ENCODE measurements at places on chromosomes 11 and 22.

- DNase-seq: peak; percentile 53
Measured at GRCh38 chr11:11748706-11749365, 92.9 kb upstream of the USP47 start.

DNA sequence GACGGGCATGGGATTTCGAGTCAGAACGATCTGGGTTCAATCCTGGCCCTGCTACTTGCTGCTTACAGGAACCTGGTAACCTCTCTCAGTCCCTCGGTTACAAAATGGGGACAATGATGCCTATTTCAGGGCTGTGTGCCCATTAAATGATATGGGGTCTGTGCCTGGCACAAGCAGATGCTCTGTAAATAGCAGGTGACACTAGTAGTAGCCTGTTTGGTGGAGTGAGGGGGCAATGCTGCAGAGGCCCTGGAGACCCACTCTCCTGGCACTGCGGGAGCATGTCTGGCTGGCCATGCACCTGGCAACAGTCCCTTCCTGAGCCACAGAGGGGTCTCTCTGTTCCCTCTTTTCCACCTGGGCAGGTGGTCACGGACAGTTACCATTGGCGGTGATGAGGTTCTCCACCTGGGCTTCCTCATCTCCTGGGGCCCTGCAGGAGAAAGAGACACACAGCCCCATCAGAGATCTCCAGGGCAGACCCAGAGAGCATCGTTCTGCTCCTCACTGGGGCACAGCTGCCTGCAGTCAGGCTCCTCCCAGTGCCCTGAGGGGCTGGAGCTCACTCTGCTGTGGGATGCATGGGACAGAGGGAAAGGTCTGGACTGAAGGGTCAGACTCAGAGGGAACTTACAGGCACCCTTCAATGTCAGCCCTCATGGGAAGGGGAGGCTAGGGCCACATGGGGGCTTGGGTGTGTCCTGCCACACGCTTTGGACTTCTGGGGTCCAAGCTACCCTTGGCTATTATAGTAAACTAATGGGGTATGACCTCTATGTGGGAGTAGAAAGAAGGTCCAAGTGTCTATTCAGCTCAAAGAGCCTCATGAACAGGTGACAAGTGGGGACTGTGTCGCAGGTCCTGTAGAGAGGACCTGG is 15.6 kb upstream of the FXYD2 start:
- no peak for DNase-seq

- DNase-seq: no peak
Measured at GRCh38 chr22:28331695-28332094, 347.9 kb downstream of the TTC28 start.

- peak; percentile 27 for DNase-seq
Measured at GRCh38 chr11:126927623-126928022, 72.9 kb downstream of the KIRREL3 start.

DNA sequence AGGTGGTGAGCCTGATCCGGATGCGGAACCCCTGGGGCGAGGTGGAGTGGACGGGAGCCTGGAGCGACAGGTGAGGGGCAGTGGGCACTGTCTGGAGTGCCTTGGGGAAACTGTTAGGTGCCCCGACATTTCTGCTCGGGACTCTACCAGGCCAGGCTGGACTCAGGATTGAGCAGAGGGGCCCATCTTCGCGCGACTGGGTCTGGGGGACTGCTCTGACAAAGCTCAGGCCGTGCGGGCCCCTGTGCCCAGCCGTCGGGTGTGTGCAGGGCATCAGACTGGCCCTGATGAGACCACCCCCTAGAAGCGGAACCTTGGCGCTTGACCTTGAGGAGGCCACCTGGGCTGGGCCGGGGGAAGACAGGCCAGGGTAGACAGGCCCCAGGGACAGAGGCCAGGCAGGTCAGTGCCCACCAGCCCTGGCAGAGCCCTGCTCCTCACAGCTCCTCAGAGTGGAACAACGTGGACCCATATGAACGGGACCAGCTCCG is 6.3 kb downstream of the CAPN1 start:
- DNase-seq: no peak

GRCh38 chr22:47187176-47187957 is 424.9 kb downstream of the TBC1D22A start:
- no peak for DNase-seq

- DNase-seq: peak; percentile 41
Measured at GRCh38 chr11:108069947-108070346, 51.4 kb upstream of the ACAT1 start.

DNA sequence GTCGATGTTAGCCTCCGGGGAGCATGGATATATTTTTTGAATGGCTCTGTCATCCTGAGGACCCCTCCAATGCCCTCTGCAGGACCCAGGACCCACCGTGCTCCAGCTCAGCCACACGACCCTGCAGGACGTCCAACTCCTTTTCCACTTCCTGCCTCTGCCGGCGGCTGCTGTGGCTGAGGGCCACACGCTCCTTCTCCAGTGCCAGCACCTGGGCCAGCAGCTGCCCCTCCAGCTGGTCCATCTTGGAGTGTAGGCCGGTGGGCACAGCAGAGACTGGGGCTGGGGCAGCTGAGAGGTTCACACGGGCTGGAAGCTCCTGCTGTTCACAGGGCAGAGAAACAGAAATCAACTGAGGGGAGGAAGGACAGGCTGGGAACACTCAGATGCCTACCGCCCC is 15.6 kb downstream of the NPTXR start:
- DNase-seq: no peak

DNA sequence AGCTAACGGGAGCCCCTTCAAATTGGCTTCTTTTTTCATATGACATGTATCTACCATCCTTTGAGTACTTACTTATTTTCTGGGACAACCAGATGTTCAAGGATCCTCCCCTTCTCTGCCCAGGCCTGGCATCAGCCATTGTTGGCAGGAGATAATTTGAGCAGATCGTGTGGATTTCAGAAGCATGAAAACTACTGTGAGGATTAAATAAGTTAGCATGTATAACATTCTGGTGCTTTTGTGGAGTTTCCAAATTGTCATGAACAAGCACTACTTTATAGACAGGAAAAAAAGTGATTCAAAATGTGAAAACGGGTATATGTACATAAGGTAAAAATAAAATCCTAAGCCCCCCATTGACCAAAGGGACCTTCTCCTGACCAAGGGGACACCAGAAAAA is 2.1 kb upstream of the NADSYN1 start:
- DNase-seq: no peak

DNA sequence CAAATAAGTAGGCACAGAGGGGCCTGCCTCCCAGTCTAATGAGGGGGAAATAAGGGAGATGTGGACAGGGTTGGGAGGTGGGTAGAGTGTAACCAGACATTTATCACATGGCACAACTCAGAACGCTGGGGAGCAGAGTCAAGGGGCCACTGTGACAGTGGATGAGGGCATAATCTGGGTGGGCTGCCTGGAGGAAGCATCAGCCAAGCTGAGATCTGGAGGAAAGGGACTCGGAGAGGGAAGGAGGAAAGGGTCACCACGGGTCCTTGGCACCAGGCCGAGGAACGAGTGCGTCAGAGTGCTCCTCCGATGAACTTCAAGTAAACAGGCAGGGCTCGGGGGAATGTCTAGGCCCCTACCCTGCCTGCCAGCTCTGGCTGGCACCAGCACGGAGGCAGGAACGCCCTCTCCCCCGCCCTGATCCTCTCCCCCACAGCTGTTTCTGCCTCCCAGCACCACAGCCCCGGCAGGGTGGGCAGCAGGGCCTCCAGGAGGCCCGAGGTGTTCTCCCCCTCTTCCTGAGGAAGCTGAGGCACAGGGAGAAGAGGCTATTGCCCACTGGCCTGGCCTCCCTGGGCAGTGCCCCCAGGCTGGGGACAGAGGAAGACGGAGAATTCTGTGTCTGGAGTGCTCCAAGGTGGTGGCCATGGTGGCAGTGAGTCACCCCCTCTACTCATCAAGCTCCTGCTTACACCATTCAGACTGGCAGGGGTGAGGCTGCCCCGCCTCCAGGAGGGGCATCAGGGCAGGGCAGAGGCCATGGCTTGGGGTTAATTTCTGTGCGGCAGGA is 4.2 kb downstream of the ALDH3B1 start:
- DNase-seq: peak; percentile 61

GRCh38 chr11:67304511-67305113 is 1.3 kb downstream of the SSH3 start:
- DNase-seq: no peak

DNA sequence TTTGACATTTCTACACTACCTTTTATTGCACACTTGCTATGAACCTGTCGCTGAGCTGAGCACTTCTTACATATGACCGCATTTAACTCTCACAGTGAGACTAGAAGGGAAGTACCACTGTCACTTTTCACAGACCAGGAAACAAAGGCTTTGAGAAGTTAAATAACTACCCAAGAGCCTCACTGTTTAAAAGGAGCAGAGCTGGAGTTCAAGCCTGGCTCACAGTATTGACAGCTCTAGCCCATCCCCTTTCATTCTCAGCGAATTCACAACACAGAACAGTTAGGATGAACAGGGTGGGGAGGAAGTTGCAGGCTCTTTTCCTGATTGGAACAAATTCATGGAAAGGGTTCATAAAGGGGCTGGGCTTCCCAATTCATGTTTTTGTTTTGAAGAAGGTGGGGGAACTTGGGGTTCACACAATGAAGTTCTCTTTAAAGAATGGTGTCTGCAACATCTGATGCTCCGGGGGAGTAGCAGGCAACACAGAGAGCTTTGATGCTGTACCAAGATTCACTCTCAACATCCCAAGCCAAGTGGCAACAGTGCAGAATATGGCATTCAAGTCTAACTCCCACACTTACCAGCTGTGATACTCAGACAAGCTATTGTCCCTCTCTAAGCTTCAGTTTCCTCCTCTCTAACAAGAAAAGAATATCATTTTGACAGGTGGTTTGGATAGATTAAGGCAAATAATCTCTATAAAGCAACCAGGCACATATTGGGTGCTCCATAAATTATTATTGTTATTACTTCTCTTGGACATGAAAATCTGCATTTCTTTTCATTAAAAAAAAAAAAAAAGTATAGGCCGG is 17.2 kb downstream of the SCGB1A1 start:
- DNase-seq: no peak

GRCh38 chr11:120430146-120430545 is 81.4 kb upstream of the GRIK4 start:
- peak; percentile 55 for DNase-seq

GRCh38 chr11:85974122-85974521 is 94.8 kb downstream of the PICALM start:
- peak; percentile 20 for DNase-seq

DNA sequence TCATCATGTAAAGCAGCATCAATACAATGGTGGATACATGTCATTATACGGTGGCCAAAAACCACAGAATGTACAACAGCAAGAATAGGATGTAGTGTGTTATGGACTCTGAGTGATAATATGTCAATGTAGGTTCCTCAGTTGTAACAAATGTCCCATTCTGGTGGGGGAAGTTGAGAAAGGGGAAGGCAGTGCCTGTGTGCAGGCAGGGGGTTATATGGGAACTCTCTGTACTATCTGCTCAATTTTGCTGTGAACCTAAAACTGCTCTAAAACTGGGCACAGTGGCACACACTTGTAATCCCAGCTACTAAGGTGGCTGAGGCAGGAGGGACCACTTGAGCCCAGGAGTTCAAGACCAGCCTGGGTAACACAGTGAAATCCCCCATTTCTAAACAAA is 5.9 kb downstream of the CHKA start:
- DNase-seq: no peak

GRCh38 chr11:100892886-100893285 is 205.8 kb downstream of the ARHGAP42 start:
- DNase-seq: peak; percentile 30

DNA sequence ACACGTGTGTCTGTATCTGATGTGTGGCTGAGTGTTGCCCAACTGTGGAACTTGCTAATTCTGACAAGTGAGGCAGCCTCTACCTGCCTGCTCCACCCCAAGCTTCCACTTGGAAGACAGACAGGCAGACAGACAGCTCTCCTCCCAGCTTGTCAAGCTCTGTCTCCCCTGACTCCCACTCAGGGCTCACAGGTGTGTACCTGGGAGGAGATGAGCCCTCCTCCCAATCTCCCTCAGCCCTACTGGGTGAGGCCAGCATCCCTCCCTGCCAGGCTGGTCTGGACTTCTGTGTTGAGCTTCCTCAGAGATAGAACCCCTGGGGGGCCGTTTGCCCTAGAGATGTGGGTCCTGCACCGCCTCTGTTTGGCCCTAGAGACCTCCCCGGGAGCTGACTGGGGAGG is 1.0 kb upstream of the CHRM1 start:
- no peak for DNase-seq

DNA sequence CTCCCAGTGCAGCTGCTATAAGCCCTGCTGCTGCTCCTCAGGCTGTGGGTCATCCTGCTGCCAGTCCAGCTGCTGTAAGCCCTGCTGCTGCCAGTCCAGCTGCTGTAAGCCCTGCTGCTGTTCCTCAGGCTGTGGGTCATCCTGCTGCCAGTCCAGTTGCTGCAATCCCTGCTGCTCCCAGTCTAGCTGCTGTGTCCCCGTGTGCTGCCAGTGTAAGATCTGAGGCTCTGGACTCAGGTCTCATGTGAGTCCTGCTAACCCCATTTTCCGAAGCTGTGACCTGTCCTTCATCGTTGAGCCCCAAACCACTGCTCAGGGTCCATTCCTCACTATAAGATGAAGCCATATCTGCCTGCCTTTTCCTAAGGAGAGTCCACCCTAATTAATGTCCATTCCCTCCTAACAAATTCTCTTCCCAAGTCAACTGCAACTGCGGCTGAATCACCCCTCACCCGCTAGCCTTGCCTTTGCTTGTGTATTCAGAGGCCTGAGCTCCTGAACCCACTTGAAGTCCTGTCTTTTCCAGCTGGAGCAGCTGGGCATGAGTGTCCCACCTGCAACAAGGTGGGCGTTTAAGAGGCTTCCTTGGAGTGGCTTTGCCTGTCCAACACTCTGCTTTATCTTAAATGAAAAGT is 626 bp downstream of the KRTAP5-7 start:
- no peak for DNase-seq

GRCh38 chr11:69700278-69701140 is 3.3 kb downstream of the FGF19 start:
- DNase-seq: peak; percentile 49

DNA sequence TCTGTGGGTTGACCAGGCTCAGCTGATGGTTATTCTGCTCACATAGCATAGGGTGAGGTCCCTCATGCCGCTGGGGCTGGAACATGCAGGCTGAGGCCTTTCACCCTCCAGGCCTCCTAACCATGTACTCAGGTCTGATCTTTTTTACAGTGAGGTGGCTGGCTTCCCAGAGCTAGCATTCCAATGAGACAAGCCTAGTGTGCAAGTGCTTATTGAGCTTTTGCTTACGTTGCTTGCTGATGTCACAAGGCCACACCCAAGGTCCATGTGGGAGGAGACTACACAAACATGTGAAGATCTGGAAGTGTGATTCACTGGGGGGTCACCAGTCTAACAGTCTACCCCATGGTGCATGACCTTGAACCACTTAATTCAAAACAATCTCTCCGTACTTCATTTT is 33.9 kb downstream of the ISX start:
- DNase-seq: no peak

DNA sequence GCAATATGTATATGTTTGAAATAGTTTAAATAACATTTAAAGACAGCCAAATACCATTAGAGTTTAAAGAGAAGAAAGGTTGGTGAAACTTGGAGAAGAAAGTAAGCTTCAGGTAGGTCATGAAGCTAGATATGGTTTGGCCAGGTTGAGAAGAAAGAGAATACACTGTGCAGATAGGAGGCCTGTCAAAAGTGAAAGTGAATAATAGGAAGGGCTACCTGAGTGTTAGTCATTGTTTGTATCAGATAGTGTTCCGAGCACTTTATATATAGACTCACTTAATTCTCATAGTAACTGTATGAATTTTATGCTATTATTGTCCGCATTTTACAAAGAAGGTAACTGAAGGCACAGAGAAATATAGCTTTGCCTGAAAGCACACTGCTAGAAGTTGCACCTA is 56.9 kb downstream of the USP47 start:
- DNase-seq: no peak
